Ascending aorta (tissue), 2 donors: ENCODE measurements at places on chromosomes 13 and 19. TPM values are rescaled to one million over a fixed set of nuclear protein-coding genes. Genes with fewer than 3 reads are reported as not detected.

- H3K27me3 ChIP-seq = no peaks in the 10 kb centered on the region
- no peaks in the 10 kb centered on the region for H3K4me1 ChIP-seq
- no peaks in the 10 kb centered on the region for H3K36me3 ChIP-seq
- H3K27ac ChIP-seq = no peak overlapping the region
- no peak for DNase-seq
Measured at GRCh38 chr13:81480634-81481033, 1139.7 kb upstream of the SPRY2 start.

GRCh38 chr13:43986421-43986981 is 106.8 kb downstream of the LACC1 start:
- no peak overlapping the region for H3K4me3 ChIP-seq
- no peaks in the 10 kb centered on the region for H3K36me3 ChIP-seq
- H3K27me3 ChIP-seq = no peaks in the 10 kb centered on the region
- peaks cover 7% of the 10 kb centered on the region for H3K4me1 ChIP-seq
- DNase-seq = no peak

GRCh38 chr19:2512523-2513431 is 36.9 kb downstream of the GADD45B start:
- H3K4me1 ChIP-seq = no peaks in the 10 kb centered on the region
- no peak for DNase-seq
- H3K36me3 ChIP-seq = no peaks in the 10 kb centered on the region
- H3K4me3 ChIP-seq = no peak overlapping the region
- H3K27ac ChIP-seq = no peak overlapping the region

DNA sequence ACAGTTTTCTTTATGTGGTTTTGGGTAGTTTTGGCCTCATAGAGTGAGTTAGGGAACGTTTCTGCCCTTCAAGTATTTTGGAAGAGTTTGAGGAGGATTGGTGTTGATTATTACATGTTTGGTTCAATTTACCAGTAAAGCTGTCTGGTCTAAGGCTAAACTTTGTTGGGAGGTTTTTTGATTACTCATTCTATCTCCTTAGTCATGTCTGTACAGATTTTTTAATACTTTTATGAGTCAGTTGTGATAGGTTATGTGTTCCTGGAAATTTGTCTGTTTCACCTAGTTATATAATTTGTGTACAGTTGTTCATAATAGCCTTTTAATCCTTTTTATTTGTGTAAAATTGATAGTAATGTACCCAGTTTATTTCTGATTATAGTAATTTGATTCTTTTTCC is 20.4 kb downstream of the RNF17 start:
- no peak for DNase-seq
- H3K27ac ChIP-seq = no peak overlapping the region
- no peaks in the 10 kb centered on the region for H3K4me1 ChIP-seq
- H3K4me3 ChIP-seq = no peak overlapping the region

GRCh38 chr13:102846261-102847015 is 606 bp downstream of the ERCC5 start:
- peak overlapping the region; percentile 91 for H3K4me3 ChIP-seq
- peaks cover 4% of the 10 kb centered on the region for H3K4me1 ChIP-seq
- H3K27ac ChIP-seq = peak overlapping the region; percentile 95
- no peaks in the 10 kb centered on the region for H3K36me3 ChIP-seq
- no peaks in the 10 kb centered on the region for H3K27me3 ChIP-seq

DNA sequence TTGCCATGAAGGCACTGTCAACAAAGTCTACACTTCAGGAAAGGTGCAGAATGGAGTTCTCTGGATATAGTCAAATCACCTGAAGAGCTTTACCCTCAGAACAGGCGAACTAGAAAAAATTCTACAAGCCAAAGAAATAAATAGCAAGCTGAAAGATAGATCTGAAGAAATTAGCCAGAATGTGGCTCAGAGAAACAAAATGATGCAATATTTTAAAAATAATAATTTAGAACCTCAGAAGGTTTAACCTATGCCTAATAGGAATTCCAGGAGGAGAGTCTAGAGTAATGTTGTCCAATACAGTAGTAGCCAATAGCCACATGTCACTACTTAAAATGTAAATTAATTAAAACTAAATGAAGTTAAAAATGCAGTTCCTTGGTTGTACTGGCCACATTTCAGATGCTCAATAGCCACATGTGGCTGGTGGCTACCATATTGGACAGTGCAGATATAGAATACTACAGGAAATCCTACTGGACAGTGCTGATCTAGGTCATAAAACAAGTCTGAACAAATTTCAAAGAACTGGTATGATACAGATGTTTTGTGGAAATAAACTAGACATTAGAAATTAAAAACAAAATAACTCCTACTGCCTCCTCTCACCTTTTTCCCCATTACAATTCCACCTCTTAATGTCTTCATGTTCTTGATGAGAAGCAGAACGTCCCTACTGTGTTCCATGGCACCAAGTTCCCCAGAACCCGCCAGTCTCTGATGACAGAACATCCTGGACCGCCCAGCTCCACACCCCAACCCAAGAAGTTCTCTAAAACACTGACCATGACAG is 679 bp upstream of the CDADC1 start:
- H3K27ac ChIP-seq = peak overlapping the region; percentile 93
- DNase-seq = no peak
- peaks cover 4% of the 10 kb centered on the region for H3K36me3 ChIP-seq
- H3K27me3 ChIP-seq = no peaks in the 10 kb centered on the region
- H3K4me1 ChIP-seq = peaks cover 5% of the 10 kb centered on the region

DNA sequence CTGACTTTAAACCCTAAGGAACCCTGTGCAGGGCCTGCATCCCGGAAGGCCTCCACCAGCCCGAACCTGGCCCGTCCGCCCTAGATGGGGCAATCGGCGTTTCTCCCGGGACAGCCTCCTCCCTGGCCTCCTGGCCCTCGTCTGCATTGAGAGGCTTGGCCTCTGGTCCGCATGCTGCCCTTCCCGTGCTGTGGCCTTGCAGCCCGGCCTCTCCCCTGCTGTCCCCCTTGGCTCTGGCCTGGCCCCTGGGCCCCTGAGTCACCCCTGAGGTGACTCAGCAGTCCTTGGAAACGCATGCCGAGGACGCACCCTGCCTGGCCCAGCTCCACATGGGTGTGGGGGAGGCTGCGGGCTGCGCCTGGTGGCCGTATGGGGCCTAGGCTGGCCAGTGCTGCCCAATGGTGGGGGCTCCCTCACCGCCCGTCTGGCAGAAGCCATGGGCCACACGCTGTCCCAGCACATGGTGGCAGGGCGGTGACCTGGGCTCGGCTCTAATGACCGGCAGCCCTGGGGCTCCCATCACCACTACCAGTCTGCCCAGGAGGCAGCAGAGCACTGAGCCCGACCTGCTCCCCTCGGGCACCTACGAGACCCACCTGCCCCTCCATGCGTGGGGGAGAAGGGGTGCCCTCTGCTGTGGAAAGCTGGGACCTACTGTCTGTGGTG is 25.7 kb downstream of the SH3GL1 start:
- H3K27me3 ChIP-seq = no peaks in the 10 kb centered on the region
- H3K36me3 ChIP-seq = no peaks in the 10 kb centered on the region

DNA sequence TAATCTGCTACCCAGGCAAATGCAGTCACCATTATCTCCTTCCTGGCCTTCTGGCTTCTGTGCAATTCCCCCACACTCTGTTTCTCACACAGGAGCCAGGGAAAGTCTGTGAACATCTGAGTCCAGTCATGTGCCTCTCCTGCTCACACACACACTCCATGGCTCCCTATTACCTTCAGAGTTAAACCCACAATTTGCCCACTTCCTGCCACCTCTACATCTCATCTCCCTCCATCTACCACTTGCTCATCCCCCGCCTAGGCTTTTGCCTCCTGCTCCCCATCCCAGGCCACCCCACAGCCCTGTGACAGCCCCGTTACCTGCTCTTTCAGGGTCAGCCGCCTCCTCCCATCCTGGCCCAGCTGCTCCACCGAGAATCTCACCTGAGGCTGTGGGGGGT is 13.5 kb downstream of the IL12RB1 start:
- no peaks in the 10 kb centered on the region for H3K36me3 ChIP-seq
- DNase-seq = no peak
- no peaks in the 10 kb centered on the region for H3K4me1 ChIP-seq
- H3K27me3 ChIP-seq = no peaks in the 10 kb centered on the region

DNA sequence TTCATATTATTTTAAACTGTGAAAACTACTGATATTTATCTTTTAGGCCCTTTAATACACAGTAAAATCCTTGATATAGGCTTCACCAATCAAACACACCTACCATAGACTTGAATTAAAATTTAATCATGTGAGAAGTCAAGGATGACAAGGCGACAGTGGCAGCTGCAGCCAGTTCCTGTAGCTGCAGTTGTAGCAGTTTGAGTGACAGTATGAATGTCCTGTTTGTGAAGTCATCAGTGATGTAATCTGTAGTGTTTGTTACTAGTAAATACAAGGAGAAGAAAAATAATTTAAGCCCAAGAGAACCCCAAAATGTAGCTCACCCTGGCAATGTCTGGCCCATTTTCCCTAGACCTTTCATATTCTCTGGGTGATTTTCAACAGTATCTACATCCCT is 897.0 kb downstream of the SLITRK6 start:
- no peaks in the 10 kb centered on the region for H3K36me3 ChIP-seq
- no peaks in the 10 kb centered on the region for H3K4me1 ChIP-seq
- H3K27me3 ChIP-seq = no peaks in the 10 kb centered on the region
- H3K4me3 ChIP-seq = no peak overlapping the region

DNA sequence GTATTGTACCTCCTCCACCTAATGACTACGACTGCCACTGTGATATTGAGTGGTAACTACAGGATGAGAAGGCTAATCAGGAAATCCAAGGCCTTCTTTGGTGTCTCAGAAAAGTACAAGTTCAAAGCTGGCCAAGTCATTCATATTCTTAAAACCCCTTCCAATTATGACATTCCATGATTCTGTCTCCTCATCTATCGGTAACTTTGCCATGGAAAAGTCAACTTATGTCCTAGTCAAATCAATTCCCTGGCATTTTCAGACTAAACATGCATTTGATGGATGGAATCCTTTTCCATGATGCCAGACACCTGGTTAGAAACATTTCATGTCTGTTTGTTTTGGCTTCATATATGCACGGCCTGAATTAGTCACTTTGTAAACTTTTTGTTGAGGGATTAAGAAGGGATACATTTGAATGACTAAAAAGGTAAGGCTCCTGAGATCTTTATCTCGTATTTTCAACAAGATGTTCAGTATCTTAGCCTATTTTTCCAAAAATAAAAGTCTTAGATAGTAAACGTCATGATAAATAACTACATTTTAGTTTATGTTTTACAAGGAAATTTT is 186.5 kb downstream of the NHLRC3 start:
- H3K27ac ChIP-seq = no peak overlapping the region
- H3K27me3 ChIP-seq = no peaks in the 10 kb centered on the region
- H3K4me1 ChIP-seq = peaks cover 9% of the 10 kb centered on the region
- H3K36me3 ChIP-seq = no peaks in the 10 kb centered on the region
- no peak for DNase-seq
- no peak overlapping the region for H3K4me3 ChIP-seq

Gene PROZ
- not detected for total RNA-seq

Gene CGB2
- not detected for total RNA-seq

Gene CDX2
- total RNA-seq = not detected

Gene DIAPH3
- total RNA-seq = 0.32 TPM

Gene ATP4B
- not detected for total RNA-seq

Gene OR7D2
- not detected for total RNA-seq

Gene THSD8
- total RNA-seq = not detected

Gene MBD3L5
- not detected for total RNA-seq

Gene ADGRE2
- total RNA-seq = 0.21 TPM
